HTR-8/SVneo (cell line): ENCODE measurements at places on chromosomes 4 and X.

GRCh38 chr4:53709693-53710092, 118.4 kb upstream of the LNX1 start:
- no peak for DNase-seq

DNA sequence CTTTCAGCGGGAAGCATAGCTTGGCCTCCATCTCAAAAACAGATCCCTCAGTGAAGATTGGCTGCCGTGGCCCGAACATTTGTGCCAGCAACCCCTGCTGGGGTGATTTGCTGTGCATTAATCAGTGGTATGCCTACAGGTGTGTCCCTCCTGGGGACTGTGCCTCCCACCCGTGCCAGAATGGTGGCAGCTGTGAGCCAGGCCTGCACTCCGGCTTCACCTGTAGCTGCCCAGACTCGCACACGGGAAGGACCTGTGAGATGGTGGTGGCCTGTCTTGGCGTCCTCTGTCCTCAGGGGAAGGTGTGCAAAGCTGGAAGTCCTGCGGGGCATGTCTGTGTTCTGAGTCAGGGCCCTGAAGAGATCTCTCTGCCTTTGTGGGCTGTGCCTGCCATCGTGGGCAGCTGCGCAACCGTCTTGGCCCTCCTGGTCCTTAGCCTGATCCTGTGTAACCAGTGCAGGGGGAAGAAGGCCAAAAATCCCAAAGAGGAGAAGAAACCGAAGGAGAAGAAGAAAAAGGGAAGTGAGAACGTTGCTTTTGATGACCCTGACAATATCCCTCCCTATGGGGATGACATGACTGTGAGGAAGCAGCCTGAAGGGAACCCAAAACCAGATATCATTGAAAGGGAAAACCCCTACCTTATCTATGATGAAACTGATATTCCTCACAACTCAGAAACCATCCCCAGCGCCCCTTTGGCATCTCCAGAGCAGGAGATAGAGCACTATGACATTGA, 175.4 kb downstream of the FAT4 start:
- no peak for DNase-seq

GRCh38 chr4:37967736-37968135, 7.5 kb downstream of the PTTG2 start:
- no peak for DNase-seq

DNA sequence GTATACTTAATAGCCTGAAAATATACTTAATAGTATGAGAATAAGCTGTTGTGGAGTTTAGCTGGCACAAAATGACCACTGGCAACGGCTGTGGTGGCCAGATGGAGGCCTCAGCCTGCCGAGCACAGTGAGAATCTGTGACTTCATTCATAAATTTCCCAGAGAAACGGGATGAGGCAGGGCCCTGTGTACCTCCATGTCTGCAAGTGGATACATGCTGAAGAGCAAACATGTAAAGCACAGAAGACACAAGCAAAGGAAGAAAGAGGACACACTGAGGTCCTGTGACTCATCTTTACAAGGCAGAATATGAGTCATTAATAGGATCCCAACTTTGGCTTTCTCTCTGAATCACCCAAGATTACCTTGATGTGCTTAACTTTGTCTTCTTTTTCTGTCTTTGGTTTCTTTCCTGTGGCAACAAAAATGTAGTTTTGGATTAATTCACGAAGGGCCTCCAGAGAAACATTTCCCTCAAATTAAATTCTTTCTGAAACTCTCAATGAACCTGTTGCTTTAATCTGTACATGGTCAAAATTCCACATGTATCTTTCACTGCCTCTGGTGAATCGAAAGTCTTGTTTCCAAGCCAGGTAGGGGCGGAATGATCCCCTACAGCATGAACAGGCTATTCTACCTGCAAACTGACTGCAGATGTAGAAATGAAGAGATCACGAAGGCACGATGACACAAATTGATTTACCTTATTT, 56.4 kb downstream of the IRF2 start:
- peak; percentile 83 for DNase-seq

GRCh38 chrX:154761977-154762536, 607 bp upstream of the DKC1 start:
- no peak for DNase-seq

DNA sequence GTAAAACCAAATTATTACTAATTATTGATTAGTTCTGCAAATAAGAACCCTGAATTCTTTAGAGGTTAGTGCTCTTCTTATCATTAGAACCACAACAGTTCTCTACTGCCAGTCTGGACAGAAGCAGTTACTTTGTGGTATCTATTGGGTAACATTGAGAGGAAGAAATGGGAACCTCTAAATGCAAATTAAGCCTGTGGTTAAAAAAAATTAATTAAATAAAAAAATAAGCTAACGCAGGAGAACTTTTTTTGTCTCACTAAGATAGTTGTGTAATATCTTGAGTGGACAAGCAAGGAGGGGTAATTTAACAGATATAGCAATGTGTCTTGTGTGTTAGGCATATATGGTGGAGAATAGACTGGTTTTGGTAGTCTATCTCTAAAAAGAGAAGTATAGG, 32.9 kb upstream of the TET2 start:
- DNase-seq: no peak

DNA sequence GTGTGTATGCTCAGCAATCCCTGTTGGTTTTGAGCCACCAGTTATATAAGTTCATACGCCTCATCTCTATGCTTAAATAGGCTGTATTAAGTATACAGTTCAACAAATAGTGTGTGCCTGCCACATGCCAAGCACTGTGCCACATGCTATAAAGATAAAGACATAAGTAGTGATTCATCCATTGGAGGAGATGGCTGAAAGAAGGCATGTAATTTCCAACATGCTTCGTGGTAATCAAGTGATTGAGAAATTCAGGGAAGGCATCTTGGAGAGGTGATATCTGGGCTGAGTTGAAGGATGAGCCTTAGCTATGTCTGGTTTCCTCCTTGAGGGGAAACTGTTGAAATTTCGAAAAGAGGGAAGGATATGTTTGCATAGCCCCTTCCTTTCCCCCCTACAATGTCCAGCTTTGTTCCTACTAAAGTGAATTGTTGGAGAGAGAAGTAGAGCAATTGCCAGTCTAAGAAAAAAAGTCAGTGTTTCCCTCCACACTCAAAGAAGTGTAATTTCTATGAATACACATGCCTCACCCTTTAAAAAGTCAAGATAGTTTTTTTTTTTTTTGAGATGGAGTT, 96.5 kb downstream of the ARHGAP10 start:
- no peak for DNase-seq

DNA sequence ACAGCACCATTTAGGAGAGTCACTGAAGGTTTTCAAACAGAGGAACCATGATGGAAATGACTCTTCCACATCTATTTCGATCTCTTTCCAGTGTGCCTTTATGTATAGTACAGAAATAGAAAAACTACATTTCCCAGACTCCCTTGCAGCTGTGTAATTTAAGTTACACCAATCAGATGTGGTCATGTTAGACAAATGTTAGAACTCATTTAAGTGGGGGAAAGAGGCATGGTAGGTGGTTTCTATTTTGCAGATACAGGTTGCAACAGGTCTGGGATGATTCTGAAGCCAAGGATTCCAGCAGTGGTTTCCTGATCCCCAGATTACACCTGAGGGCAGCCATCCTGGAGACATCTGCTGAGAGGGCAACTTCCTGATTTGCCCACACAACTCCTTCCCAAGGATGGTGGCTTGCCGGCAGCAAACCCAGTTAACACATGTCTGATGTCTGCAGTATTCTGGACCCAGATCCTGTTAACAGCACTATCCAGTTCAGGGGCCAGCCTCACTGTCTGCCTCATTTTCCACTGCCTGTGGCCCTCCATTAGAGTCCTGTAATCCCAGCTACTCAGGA, 38.7 kb upstream of the PDK3 start:
- no peak for DNase-seq

GRCh38 chr4:5750052-5750945, 39.3 kb downstream of the EVC start:
- DNase-seq: no peak

GRCh38 chr4:129344058-129344457, 248.1 kb downstream of the C4orf33 start:
- peak; percentile 33 for DNase-seq
